Tongue (tissue), 3 donors: ENCODE measurements at places on chromosomes 1 and 21. TPM values are rescaled to one million over a fixed set of nuclear protein-coding genes. Genes with fewer than 3 reads are reported as not detected.

DNA sequence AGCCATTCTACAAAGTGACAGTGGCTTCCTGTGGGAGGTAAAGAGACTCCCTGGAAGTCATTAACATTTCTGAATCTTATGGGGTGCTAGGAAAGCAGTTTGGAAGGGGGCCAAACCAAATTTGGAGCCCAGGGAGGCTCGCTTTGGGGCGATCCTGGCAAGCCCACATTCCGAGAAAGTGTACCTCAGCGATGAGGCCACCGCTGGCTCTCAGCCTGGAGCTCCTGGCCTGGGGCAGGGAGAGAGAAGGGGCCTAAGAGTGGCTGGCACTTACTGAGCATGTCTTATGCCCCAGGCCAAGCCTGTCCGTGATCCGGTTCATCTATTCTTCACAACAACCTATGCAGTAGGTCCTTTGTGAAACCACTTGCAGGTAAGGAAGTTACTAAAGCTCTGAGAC lies 98.8 kb downstream of the CCDC185 start:
- DNase-seq: peak; percentile 38

The SELENBP1 gene
- total RNA-seq: 40.3 TPM

The ERO1B gene
- total RNA-seq: 5.5 TPM

The FCRL5 gene
- 0.10 TPM for total RNA-seq

DNA sequence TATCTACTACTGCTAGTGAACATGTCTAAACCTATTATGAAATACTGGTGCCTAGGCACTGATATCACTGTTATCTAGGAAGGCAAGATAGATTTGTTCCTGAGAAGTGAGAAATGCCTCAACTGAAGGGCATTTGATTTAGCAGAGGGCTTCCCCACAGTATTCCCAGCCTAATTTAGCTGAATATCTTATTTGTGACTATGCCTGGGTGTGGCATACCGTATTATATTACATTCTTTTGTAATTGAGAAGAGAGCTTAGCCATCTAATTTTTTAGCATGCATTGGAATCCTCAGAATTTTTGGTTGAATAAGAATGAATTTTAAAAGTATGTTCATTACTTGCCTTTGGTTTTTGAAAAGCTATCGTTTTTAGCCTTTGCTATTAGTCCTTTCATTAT lies 99.1 kb downstream of the ZP4 start:
- DNase-seq: no peak

DNA sequence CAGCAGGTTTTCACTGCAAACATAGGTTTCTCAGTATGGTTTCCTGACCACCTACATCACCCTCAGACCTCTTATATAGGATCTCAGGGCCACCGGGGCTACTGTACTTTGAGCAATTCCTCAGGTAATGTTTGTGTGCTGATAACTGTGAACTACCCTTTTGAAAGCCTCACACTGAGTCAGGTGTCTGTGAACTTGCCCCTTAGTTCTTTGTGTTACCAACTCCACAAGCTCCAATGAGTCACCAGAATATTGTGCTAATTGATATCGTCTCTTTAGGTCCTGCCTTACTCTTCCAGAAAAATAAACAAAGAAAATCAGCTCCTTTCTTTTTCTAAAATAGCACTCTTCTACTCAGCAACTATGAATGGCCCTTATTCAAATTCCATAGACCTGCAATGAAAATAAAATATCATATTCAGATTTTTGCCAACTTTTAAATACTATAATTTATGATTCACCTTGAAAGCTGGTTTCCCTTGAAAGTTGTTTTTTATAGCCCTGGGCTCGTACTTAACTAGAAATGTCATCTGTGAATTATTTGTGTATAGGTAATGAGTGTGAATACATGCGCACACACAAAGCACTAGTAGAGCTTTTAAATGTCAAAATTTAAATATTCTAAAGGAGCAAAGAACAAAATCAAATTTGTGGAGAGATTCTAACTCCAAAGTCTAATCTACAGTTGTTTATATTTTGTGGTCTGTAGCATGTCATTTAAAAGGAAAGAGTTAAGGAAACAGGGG lies 88.1 kb upstream of the WARS2 start:
- no peak for DNase-seq

GRCh38 chr21:46118316-46119143 lies 20.6 kb downstream of the COL6A2 start:
- DNase-seq: no peak

- no peak for DNase-seq
These were observed 1.8 kb upstream of the FNDC10 start for GRCh38 chr1:1601564-1602303.
